ENCODE measurements at places on chromosomes 1 and 21.

DNA sequence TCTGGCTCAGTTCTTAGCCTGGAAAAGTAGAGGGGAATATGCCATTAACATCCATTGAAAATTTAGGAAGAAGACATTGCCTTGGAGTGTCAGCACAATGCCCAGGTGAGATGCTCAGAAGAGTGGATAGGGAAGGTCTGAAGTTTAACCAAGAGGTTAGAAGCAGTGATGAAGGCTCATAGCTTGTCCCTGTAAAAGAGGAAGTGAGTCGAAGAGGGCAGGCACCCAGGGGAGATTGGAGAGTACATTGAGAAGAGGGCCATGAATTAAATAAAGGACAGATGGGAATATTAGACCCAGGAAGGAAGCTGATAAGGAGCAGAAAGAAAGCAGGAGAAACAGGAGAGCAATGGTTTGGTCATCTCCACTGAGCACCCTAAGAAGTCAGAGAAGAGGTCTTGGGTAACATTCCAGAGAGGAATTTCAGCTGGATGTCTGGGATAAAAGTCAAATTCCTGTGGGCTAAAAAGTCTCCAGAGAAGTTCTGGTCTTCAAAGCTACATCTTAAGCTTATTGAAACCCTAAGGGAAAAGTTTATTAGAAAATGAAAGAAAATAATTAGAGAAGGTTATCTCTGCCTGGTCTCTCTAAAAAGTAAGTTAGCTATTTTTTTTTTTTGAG, 17.3 kb downstream of the C8B start:
- H3K4me1 ChIP-seq = no peaks in the 10 kb centered on the region
- H3K27me3 ChIP-seq = no peaks in the 10 kb centered on the region
- no peak for DNase-seq
- H3K4me3 ChIP-seq = no peak overlapping the region

DNA sequence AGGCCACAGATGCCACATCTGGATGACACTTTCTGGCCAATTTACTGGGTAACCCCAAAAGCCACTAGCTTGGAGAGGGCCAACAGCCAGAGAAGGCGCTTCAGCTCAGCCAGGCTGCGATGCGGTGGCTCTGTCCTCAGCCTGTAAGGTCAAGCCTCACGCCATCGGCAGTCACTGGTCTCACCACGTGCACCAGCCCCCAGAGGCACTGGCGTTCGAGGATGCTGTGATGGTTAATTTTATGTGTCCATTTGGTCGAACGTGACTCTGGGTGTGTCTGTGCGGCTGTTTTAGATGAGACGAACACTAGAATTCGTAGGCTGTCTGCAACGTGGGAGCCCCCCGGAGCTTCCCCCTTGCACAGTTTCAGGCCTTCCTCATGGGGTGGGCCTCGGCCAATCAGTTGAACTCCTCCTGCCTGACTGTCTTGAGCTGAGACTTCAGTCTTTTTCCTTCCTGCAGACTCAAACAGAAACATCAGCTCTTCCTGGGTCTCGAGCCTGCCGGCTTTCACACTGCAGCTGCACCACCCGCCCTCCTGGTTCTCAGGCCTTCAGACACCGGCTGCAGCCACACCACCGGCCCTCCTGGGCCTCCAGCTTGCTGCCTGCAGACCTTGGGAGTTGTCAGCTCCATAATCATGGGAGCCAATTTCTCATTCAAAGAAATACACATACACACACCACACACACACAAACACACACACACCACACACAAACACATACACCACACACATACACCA, 41.6 kb upstream of the SLC45A1 start:
- DNase-seq = no peak
- no peaks in the 10 kb centered on the region for H3K27me3 ChIP-seq
- peaks cover 5% of the 10 kb centered on the region for H3K36me3 ChIP-seq
- H3K4me3 ChIP-seq = no peak overlapping the region

DNA sequence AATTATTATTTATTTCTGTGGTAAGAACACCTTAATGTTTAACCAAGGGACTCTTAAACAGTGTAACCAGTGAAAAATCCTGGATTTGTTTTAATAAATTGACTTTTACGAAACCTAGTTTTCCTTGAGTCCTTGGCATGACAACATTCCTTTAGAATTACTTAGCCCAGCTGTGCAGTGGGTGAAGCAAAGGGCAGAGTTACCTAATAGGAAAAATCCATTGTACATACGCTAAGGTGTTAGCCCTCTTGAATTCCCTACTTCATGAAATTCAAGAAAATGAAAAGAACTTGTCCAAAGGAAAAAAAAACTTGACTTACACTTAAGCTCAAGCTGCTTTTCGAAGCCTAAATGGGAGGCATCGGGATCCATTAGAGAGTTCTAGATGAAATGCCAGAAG, 852.0 kb upstream of the ADAMTS5 start:
- no peaks in the 10 kb centered on the region for H3K4me1 ChIP-seq
- H3K27me3 ChIP-seq = no peaks in the 10 kb centered on the region
- no peak overlapping the region for H3K4me3 ChIP-seq
- no peak overlapping the region for H3K27ac ChIP-seq
- H3K36me3 ChIP-seq = no peaks in the 10 kb centered on the region

GRCh38 chr1:11388617-11389016, 90.3 kb upstream of the DISP3 start:
- H3K27ac ChIP-seq = no peak overlapping the region
- H3K4me3 ChIP-seq = no peak overlapping the region
- H3K27me3 ChIP-seq = no peaks in the 10 kb centered on the region
- no peaks in the 10 kb centered on the region for H3K36me3 ChIP-seq
- DNase-seq = peak; percentile 30

- no peak for DNase-seq
- no peak overlapping the region for H3K27ac ChIP-seq
- H3K4me3 ChIP-seq = no peak overlapping the region
- H3K36me3 ChIP-seq = no peaks in the 10 kb centered on the region
Observed at GRCh38 chr1:79448426-79448825, 441.9 kb upstream of the ADGRL4 start.

GRCh38 chr1:240575981-240576662, 35.8 kb downstream of the GREM2 start:
- H3K4me1 ChIP-seq = no peaks in the 10 kb centered on the region
- peak; percentile 9 for DNase-seq
- no peak overlapping the region for H3K27ac ChIP-seq
- H3K27me3 ChIP-seq = no peaks in the 10 kb centered on the region
- H3K36me3 ChIP-seq = no peaks in the 10 kb centered on the region

GRCh38 chr1:17763417-17763816, 8.3 kb downstream of the ACTL8 start:
- no peaks in the 10 kb centered on the region for H3K27me3 ChIP-seq
- H3K36me3 ChIP-seq = peaks cover 4% of the 10 kb centered on the region
- no peak overlapping the region for H3K27ac ChIP-seq
- H3K4me1 ChIP-seq = no peaks in the 10 kb centered on the region
- DNase-seq = no peak
- H3K4me3 ChIP-seq = no peak overlapping the region

DNA sequence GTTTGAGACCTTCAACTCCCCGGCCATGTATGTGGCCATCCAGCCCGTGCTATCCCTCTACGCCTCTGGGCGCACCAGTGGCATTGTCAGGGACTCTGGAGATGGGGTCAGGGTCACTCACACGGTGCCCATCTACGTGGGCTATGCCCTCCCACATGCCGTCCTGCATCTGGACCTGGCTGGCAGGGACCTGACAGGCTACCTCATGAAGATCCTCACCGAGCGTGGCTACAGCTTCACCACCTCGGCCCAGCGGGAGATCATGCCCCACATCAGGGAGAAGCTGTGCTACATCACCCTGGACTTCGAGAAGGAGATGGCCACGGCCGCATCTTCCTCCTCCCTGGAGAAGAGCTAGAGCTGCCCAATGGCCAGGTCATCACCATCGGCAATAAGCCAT, 36.5 kb upstream of the ZP4 start:
- no peak overlapping the region for H3K4me3 ChIP-seq
- H3K36me3 ChIP-seq = no peaks in the 10 kb centered on the region
- no peaks in the 10 kb centered on the region for H3K4me1 ChIP-seq
- H3K27me3 ChIP-seq = no peaks in the 10 kb centered on the region
- no peak overlapping the region for H3K27ac ChIP-seq
- DNase-seq = no peak

DNA sequence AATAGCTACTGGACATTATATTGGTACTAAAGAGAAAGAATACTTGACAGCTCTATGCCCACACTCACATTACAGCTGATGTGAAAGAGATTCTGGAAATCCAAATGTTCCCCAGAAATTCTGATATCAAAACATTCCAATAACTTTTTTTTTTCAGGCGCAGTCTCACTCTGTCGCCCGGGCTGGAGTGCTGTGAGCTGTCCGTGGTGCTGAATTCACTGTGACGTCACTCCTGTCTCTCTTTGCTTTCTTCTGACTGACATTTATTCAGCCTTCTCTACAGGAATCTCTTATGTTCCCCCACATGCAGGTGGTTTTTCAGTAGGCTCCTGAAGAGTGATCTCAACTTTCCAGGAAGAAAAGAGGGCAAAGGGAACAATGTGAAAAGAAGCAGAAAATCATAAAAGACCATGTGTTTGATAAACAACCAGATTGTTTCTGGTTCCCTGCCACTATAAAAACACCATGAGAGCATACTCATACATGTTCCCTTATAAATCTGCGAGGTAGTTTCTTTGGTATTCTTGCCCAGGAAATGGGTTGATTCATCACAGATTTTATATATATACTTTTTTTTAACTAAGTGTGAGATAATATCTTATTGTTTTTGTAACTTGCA, 6.2 kb downstream of the S100A7A start:
- H3K27ac ChIP-seq = no peak overlapping the region
- H3K4me3 ChIP-seq = no peak overlapping the region
- H3K4me1 ChIP-seq = no peaks in the 10 kb centered on the region
- peak; percentile 82 for DNase-seq
- H3K27me3 ChIP-seq = no peaks in the 10 kb centered on the region

DNA sequence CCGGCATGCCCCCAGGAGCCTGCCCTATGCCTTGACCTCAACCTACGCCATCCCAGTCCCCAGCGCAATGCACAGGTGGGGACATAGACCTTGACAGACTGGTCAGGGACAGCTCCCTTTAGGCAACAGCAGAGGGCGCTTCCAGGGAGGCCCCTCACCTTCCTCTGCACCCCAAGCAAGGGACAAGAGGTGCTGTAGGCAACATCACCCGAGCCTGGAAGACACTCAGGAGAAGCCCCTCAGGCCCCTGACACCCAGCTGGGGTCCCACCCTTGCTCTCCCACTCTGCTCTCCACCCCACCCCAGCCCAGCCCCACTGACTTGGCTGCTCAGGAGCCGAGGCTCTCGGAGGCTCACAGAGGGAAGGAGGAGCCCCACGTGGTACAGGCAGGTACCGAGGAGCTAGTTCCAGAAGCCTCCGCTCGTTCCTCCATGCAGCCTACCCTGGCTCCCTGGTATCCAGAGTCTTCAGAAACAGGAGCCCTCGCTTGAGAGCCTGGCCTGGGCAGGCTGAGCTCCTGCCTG, 2.4 kb upstream of the WNT3A start:
- H3K4me3 ChIP-seq = peak overlapping the region; percentile 57
- H3K27ac ChIP-seq = no peak overlapping the region
- no peaks in the 10 kb centered on the region for H3K36me3 ChIP-seq
- H3K4me1 ChIP-seq = peaks cover 24% of the 10 kb centered on the region
- peaks cover 97% of the 10 kb centered on the region for H3K27me3 ChIP-seq

DNA sequence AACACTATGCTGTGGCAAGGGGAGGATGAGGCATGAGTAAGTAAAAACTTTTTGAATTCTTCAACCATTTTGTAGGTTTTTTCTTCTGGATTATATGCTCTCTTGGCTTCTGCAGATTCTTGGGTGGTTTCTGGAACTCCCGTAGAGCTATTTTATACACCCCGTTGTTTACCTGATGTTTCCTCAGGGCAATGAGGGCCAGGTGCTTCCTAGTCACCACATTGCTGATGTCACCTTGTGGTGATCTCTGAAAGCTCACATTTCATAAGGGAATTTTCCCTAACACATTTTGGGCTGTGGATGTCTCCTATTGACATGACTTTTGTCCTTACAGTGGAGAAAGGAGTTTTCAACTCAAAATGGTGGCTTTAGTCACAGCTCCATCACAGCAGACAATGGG, 356.6 kb downstream of the PLA2G4A start:
- no peaks in the 10 kb centered on the region for H3K36me3 ChIP-seq
- no peak overlapping the region for H3K4me3 ChIP-seq
- DNase-seq = peak; percentile 16
- H3K27me3 ChIP-seq = no peaks in the 10 kb centered on the region
- H3K4me1 ChIP-seq = no peaks in the 10 kb centered on the region
- H3K27ac ChIP-seq = no peak overlapping the region

DNA sequence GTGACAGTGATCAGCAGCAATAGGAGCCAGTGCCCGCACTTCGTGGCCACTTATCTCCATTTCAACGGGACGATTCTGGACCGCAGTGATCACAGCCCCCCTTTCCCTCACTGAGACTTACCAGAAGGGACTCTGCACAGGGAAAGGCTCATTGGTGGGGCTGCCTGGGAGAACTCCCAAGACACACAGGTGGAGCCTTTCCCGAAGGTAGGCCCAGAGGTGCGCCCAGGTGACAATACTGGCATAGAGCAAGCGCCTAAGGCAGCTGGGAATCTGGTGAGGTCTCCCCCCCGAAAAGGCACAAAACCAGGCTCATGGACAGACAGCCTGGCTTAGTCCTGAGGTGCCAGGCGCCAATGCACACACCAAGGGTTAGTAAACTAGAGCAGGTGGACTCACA, 318.9 kb downstream of the AJAP1 start:
- H3K4me3 ChIP-seq = no peak overlapping the region
- no peak for DNase-seq
- H3K27ac ChIP-seq = no peak overlapping the region
- H3K4me1 ChIP-seq = no peaks in the 10 kb centered on the region

DNA sequence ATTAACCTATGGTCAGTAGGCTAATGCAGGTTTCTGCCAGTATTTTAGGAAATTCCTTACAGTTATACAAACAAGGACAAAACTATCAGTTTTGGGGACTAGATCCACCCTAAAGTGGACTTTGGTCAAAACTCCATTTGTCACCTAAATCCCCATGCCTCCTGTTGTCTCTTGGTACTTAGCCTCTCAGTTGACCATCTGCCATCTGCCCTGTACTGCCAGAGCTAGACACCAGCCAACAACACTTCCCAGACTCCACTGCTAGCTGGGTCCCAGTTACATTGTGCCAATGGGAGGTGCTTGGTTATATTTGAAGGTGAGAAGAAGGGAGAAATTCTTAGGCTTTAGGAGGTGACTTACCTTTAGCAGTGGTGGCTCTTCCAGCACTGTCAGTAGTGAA, 17.0 kb upstream of the BSDC1 start:
- H3K27me3 ChIP-seq = no peaks in the 10 kb centered on the region
- no peak for DNase-seq
- peaks cover 4% of the 10 kb centered on the region for H3K36me3 ChIP-seq
- H3K4me1 ChIP-seq = no peaks in the 10 kb centered on the region
- no peak overlapping the region for H3K27ac ChIP-seq

GRCh38 chr1:242764161-242764560, 239.7 kb upstream of the PLD5 start:
- no peaks in the 10 kb centered on the region for H3K36me3 ChIP-seq
- H3K4me3 ChIP-seq = no peak overlapping the region
- H3K4me1 ChIP-seq = no peaks in the 10 kb centered on the region
- no peaks in the 10 kb centered on the region for H3K27me3 ChIP-seq
- H3K27ac ChIP-seq = no peak overlapping the region
